Right renal cortex interstitium (tissue), 3 donors: ENCODE measurements at places on chromosomes 1 and 21.

GRCh38 chr1:23422241-23422877, 2.2 kb downstream of the TCEA3 start:
- no peak for DNase-seq

- no peak for DNase-seq
Observed at GRCh38 chr1:19377812-19378718, 65.9 kb downstream of the SLC66A1 start.

GRCh38 chr1:199463521-199464127, 563.9 kb upstream of the NR5A2 start:
- no peak for DNase-seq

- no peak for DNase-seq
Observed at GRCh38 chr21:14401217-14401616, 18.3 kb upstream of the HSPA13 start.

DNA sequence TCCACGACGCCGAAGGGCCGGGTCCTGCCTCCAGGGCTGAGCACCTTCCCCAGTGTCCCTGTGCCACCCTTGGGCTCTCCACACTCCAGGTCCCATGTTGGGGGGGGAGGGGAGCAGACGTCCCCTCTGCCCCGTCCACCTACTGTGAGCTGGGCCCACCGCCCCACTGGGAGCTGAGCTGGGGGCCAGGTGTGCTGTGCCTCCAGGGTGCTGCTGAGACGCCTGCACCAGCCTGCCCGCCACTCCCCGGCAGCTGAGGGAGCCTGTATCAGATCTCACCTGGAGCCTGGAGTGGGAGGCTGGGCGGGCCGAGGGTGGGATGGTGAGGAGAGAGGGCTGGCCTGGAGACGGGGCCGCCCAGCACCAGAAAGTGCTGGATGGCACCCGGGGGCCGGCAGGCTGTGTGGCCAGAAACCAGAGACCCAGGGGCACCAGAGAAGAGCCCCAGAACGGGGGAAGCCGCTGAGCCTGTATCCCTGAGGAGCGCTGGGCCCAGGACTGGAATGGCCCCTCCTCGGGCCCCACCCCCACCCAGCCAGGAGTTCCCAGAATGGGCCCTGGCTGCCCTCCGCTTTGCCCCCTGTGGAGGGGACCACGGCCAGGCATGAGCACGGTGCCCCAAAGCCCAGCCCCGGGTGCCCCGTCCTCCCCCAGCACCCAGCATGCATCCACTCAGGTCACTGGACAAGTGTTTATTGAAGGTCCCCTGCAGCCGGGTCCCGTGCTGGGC, 3.4 kb downstream of the TNFRSF18 start:
- no peak for DNase-seq

- no peak for DNase-seq
Observed at GRCh38 chr1:37036667-37037053, 2.3 kb upstream of the GRIK3 start.
